CD4-positive, alpha-beta T cell treated with Interferon alpha-2 for 1 hour (primary cell): ENCODE measurements at places on chromosomes 3 and 15.

DNA sequence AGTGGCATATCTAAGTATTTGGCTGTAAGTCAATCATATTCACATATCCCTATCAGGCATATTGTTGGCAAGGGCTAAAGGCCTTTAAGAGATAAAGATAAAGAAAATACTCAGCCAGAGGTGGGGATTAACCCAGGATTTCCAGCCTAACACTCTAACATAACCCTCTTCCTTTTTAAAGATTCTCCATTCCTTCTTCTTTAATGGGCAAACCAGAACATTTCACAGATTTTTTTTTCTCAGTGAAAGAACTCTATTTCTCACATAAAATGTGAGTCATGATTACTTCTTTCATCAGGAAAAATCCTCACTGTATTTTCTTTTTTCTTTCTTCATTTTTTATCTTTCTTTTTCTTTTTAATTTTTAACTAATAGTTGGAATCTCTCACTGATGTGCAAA lies 200.4 kb downstream of the NR1D2 start:
- DNase-seq = no peak

DNA sequence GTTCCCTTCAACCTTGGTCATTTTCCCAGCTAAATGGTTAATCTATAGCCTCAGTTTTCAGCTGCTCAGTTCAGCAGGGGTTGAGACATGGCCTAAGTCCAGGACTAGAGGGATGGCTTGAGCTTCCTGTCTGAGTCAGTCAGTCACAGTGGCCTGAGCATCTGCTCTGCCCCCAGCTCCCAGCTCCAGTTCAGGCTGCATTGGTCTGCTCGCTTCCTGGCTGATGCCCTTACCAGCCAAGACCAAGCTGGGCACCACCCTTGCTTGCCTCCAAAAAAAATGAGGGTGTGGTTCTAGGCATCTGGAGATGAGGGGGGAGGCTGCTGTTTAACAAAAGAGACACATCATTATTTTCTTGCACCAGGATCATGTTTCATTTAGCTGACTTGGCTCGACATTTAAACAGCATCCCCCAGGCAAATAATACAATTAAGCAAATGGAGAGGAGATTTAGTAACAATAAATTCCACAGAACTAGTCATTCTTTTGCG lies 70.7 kb downstream of the WNT5A start:
- DNase-seq = no peak

GRCh38 chr15:75644376-75644775 lies 3.3 kb upstream of the SNX33 start:
- no peak for DNase-seq

GRCh38 chr3:62876064-62876463 lies 848 bp upstream of the CADPS start:
- no peak for DNase-seq

- DNase-seq = no peak
These were observed 78.8 kb upstream of the SETMAR start for GRCh38 chr3:4224331-4224730.

DNA sequence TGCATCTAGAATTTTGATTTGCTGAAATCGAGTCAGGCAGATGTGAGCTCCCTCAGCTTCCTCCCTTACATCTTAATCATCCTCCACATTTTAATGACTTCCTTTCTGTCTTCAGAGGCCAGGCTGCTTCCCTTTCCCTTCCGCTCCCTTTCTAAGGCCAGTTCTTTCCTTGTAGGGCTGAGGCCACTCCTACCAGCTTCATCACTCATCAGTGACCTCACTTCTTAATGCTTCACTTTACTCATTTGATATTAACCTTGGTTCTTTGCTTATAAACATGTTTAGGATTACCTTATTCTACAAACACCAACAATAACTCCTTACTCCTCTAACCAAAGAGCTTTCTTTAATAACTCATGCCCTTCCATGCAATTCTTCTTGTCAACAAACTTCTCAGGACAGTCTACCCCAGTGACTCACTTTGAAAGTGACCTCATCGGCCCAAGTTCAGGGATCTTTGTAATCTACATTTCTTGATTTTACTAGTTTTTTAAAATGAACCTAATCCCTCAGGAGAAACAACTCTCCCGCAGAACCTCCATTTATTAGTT lies 23.9 kb downstream of the ILDR1 start:
- DNase-seq = no peak
